ENCODE measurements at places on chromosomes 16 and 17. TPM values are rescaled to one million over a fixed set of nuclear protein-coding genes. Genes with fewer than 3 reads are reported as not detected.

GRCh38 chr17:72975509-72975908 is 117.0 kb downstream of the SLC39A11 start:
- H3K27ac ChIP-seq: no peak overlapping the region
- H3K4me1 ChIP-seq: peaks cover 34% of the 10 kb centered on the region
- peaks cover 4% of the 10 kb centered on the region for H3K36me3 ChIP-seq

DNA sequence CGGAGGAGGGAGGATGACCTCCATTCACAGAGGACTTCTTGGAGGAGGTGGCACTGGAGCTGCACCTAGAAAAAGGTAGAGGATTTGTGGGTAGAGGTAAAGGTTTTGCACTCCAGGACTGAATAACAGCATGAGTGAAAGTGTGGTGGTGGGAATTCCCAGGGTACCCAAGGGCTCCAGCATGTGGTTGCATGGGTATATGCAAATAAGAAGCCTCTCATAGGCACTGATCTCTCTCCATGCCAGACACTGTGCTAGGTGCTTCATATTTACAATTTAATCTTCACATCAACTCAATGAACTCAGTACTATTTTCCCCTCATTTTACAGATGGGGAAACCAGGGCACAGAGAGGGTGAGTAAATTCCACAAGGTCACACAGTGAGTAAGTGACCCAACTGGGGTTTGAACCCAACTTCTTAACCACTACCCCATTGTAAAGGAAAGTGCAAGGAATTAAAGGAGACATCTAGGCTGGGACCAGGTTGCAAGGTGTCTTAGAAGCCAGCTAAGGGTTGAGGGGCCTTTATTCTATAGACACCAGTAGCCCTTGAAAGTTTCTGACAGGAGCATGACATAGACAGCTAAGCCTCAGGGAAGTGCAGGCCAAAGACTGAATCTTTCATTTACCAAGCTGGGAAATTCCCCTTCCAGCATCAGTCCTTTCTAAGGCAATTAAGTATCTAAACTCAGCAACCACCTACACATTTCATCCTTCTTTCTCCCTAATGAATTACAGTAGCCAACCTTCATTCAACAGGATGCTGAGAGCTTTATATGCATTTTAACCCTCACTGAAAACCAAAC is 21.3 kb downstream of the SCNN1B start:
- no peak for DNase-seq
- H3K4me1 ChIP-seq: no peaks in the 10 kb centered on the region
- H3K36me3 ChIP-seq: no peaks in the 10 kb centered on the region

MT1M gene
- not detected for total RNA-seq

SLC6A2 gene
- total RNA-seq: not detected

GRCh38 chr16:66894948-66895688 is 14.8 kb downstream of the PDP2 start:
- H3K4me3 ChIP-seq: no peak overlapping the region
- H3K36me3 ChIP-seq: no peaks in the 10 kb centered on the region
- peaks cover 6% of the 10 kb centered on the region for H3K4me1 ChIP-seq
- no peak for DNase-seq
- H3K27me3 ChIP-seq: no peaks in the 10 kb centered on the region

DNA sequence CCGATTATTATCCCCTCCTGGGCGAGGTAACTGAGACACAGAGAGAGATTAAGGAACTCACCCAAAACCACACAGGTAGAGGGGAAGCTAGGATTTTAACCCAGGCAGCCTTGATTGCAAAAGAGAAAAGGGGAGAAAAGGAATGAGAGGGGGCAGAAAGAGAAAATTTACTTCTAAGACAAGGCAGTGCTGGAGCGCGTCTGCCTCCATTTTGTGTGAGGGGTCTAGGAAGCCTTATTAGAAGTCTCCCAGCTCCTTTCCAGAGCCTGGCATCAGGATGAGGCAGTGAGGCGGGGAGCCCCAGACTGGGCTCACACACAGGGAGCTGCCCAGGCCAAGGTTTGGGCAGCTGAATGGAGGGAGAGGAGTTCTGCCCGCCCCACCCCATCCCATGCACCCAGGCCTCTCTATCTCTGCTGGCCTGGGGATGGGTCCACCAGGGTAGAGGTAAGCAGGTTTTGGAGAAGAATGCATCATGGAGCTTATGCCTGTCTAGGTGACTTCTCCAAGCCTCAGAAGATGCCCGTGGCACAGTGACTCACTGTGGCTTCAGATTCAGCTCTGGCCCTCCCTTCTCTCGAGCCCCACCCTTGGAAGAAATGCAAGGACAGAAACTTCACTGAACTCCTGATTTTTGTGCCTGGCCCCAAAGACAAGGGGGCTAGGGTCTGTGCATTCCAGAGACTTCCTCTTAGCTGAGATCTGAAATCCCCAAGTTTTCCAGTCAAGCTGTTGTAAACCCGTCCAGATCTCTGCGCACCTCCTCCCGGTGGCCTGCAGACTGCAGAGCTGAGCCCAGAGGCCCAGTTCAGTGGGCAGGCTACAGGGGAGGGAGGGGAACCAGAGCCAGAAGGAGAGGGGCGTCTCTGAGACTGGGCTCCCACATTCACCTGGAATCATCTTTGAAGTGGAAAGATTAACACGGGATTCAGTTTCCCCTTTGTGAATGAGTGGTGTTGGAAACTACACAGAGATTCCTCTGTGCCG is 95.1 kb upstream of the CDH5 start:
- no peak for DNase-seq
- H3K27me3 ChIP-seq: peaks cover 50% of the 10 kb centered on the region
- no peak overlapping the region for H3K4me3 ChIP-seq
- H3K36me3 ChIP-seq: peaks cover 8% of the 10 kb centered on the region

DNA sequence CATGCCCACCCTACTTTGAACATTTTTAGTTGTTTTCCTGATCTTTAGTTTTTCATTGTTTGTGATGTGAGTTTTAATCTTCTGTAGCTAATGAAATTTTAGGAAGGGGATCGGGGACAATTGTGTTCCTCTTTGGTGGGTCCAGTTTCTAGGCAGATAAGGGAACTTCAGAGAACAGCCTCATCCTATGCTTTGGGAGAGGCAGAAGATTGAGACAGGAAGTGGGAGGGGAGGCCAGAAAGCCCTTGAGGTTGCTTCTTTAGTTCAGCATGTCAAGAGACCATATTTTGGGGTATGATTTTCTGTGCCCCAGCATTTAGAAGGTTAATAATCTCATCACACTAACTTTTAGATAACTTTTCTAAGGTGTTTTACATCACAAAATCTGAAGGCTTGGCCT is 191.0 kb downstream of the TANC2 start:
- H3K27ac ChIP-seq: no peak overlapping the region
- H3K4me3 ChIP-seq: no peak overlapping the region
- H3K4me1 ChIP-seq: peaks cover 7% of the 10 kb centered on the region

GRCh38 chr17:64497565-64498035 is 746 bp upstream of the POLG2 start:
- peak overlapping the region; percentile 97 for H3K27ac ChIP-seq
- peaks cover 74% of the 10 kb centered on the region for H3K36me3 ChIP-seq
- peaks cover 44% of the 10 kb centered on the region for H3K4me1 ChIP-seq
- H3K27me3 ChIP-seq: no peaks in the 10 kb centered on the region
- no peak for DNase-seq
- H3K4me3 ChIP-seq: peak overlapping the region; percentile 100

DNA sequence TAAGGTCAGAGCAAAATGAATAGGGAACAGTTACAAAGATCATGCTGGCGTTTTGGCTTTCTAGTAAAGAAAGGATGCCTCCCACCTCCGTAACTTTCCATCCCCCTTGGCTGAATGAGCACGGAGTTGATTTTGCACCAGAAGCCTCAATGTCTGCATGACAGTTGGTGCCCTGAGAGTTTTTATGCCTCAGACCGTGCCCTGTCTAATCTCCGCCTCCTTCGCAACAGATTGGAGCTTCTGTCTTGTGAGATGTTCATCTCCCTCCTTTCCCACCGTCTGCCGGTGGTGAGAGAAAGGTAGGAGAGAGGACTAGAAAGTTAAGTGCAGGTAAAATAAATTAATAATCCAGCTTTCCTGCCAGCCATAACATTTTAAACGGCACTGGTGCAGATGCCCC is 1.9 kb downstream of the HS3ST4 start:
- peak overlapping the region; percentile 8 for H3K4me3 ChIP-seq
- H3K27me3 ChIP-seq: peaks cover 57% of the 10 kb centered on the region
- H3K36me3 ChIP-seq: no peaks in the 10 kb centered on the region
- DNase-seq: no peak
- H3K27ac ChIP-seq: no peak overlapping the region

GRCh38 chr17:8580952-8581658 is 49.4 kb downstream of the MYH10 start:
- H3K36me3 ChIP-seq: no peaks in the 10 kb centered on the region

DNA sequence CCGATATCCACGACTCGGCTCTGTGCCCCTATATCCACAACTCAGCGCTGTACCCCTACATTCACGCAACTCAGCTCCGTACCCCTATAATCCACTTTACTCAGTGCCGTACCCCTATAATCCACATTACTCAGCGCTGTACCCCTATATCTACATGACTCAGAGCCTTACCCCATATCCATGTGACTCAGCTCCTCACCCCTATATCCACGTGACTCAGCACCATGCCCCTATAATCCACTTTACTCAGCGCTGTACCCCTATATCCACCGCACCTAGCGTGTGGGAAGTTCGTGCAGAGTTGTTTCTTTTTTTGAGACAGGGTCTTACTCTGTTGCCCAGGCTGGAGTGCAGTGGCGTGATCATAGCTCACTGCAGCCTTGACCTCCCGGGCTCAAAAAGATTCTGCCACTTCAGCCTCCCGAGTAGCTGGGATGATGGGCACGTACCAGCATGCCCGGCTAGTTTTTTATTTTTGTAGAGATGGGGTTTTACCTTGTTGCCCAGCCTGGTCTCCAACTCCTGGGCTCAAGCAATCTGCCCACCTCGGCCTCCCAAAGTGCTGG is 17.4 kb downstream of the CYB5D2 start:
- H3K4me3 ChIP-seq: no peak overlapping the region
- peaks cover 6% of the 10 kb centered on the region for H3K4me1 ChIP-seq
- DNase-seq: no peak
- H3K27me3 ChIP-seq: no peaks in the 10 kb centered on the region
- no peak overlapping the region for H3K27ac ChIP-seq
- peaks cover 46% of the 10 kb centered on the region for H3K36me3 ChIP-seq

DNA sequence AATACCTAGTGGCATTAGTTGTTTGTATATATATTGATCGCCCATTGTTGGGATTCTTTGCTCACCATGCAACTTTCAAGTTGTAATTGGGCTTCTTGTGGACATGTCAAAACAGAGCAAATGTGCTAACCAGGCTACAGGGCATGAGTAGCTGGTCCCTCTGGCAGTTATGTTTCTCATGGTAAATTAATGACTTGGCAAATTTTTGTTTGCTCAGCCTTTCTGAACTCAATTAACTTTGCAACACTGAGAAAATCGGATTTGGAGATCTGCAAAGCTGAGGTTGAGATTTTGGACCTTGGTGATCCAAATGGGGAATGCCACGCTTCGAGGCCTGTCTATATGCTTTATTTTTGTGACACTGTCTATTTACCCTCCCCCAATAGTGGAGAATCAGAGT is 138.5 kb upstream of the PIRT start:
- H3K4me3 ChIP-seq: no peak overlapping the region
- H3K4me1 ChIP-seq: no peaks in the 10 kb centered on the region
- DNase-seq: no peak
- no peak overlapping the region for H3K27ac ChIP-seq
- no peaks in the 10 kb centered on the region for H3K36me3 ChIP-seq
- peaks cover 2% of the 10 kb centered on the region for H3K27me3 ChIP-seq

GRCh38 chr16:19879241-19879792 is 5.3 kb downstream of the GPRC5B start:
- no peaks in the 10 kb centered on the region for H3K36me3 ChIP-seq
- H3K27me3 ChIP-seq: peaks cover 28% of the 10 kb centered on the region
- H3K27ac ChIP-seq: no peak overlapping the region
- DNase-seq: no peak
- peak overlapping the region; percentile 12 for H3K4me3 ChIP-seq

DNA sequence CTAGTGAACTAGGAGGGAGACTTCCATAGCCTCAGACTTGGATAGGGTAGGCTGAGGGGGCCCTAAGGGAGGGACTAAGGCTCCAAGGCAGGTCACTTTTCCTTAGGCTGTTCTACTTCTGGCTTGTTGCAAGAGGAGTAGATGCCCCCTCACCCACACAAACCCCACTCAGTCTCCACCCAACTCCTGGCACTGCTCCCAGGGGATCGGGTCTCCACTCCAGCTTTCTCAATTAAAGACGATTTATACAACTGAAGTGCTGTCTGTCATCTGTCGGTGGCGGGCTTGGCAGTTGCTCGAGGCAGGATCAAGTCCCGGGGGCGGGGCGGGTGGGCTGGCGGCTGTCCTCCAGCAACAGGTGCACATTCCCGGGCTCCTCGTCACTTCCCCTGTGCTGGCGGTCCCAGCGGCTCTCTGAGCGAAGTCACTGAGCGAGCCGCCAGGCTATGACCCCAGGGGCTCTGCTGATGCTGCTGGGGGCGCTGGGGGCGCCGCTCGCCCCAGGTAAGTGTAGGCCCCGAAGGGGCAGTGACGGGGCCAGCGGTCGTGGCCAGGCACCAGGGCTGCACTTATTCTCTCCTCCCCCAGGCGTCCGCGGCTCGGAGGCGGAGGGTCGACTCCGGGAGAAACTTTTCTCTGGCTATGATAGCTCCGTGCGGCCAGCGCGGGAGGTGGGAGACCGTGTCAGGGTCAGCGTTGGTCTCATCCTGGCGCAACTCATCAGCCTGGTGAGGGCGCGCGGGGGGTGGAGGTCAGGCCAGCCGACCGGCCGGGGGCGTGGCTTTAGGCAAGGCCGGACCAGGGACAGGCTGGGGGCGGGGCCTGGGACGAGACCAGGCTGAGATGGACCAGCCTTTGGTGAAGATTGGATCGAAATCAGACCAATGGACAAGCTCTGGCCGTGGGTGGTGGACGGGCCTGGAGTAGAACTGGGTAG is at the start of gene CHRNB1:
Gene CHRNB1, plus strand, starts transcription at position 380 of the 937 bp plus-strand sequence. Its CDS starts 67 bp downstream, at position 447.
- peak within 1 kb of the TSS; percentile 90 for H3K4me3 ChIP-seq
- H3K27me3 ChIP-seq: peaks cover 17% of the 10 kb centered on the region
- H3K36me3 ChIP-seq: no peaks in the 10 kb centered on the region
- DNase-seq: no peak
- H3K4me1 ChIP-seq: peaks cover 24% of the 10 kb centered on the region

- no peak for DNase-seq
- H3K27me3 ChIP-seq: peaks cover 10% of the 10 kb centered on the region
- no peak overlapping the region for H3K4me3 ChIP-seq
- no peaks in the 10 kb centered on the region for H3K4me1 ChIP-seq
Measured at GRCh38 chr17:44601539-44601938, 44.3 kb downstream of the FZD2 start.

SCARF1 gene
- 0.63 TPM for total RNA-seq

- no peaks in the 10 kb centered on the region for H3K27me3 ChIP-seq
- H3K4me3 ChIP-seq: peak overlapping the region; percentile 99
- peak; percentile 61 for DNase-seq
- peak overlapping the region; percentile 100 for H3K27ac ChIP-seq
- H3K4me1 ChIP-seq: peaks cover 83% of the 10 kb centered on the region
- H3K36me3 ChIP-seq: peaks cover 14% of the 10 kb centered on the region
Measured at GRCh38 chr16:27407133-27407532, 5.2 kb downstream of the IL21R start.

Data from naive thymus-derived CD8-positive, alpha-beta T cell (primary cell).